ENCODE measurements at places on chromosomes 1 and 21. TPM values are rescaled to one million over a fixed set of nuclear protein-coding genes. Genes with fewer than 3 reads are reported as not detected.

ACBD3 gene
- 71.0 TPM for total RNA-seq

DNA sequence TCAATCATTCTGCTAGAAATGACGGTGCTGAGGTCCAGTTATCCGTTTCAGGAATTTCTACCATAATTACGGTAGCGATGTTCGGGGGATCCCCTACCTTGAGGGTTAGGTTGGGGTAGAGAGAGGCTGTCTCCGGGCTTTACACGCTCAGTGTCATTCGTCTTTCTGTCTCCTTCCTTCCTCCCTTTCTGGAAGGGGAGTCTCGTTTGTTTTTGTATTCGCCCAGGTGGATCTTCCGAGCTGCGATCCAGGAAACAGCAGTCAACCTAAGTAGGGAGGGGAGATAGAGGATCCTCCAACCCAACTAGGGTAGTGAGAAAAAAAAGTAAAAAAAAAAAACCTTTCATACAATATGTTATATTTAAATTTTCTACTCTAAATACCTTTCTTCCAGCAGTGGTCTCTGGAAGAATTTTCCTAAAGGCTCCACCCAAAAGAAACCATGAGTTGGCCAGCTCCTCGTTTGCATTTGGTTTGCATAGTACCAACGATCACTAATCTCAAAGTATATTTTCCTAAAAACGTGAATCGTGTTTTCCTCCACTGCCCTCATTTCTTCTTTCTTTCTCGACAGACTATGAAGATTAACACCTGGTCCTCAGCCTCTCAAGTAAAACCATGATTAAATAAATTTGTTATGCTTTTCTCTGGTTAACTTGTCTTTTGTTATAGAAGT, 611 bp upstream of the PIK3C2B start:
- peak; percentile 28 for DNase-seq

GRCh38 chr1:172356620-172357019, 63.9 kb upstream of the C1orf105 start:
- DNase-seq, result peak; percentile 96

REN gene
- total RNA-seq, result not detected

DNA sequence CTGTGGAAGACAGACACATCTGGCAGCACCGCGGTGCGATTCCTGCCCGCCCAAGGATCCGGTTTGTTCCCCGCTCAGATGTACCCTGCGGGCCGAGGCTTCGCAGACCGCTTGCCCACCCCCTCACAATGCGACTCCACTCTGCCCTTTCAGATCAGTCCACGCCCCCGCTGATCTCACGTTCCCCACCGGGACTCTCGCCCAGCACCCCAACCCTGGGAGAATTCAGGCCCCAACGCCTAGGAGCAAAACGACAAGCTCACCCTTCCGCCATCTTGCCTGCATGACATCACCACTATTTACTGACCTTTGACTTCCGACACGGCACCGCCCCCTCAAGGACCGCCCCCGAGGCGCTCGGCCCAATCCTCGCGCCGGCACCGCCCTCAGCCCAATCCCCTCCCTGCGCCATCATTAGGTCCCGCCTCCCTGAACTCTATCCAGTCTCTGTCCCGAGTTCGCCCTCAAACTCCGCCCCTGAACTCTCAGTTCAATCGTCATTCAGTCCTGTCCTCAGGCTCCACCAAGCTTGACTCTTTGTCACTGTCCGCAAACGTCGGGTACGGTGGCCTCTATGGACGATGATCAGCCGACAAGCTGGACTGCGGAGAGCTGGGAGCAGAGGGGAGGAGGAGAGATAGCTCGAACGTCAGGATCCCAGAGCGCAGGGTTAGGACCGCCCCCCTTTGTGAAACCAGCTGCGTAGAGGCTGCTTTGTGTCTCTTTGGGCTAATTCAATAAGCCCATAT, at the start of gene BSDC1:
TSS of gene BSDC1 (minus strand) at position 301 of the 749 bp plus-strand sequence. CDS start at position 274, 27 bp downstream.
- DNase-seq, result peak; percentile 92

GRCh38 chr1:18118078-18118477, 10.5 kb downstream of the IGSF21 start:
- no peak for DNase-seq

GRCh38 chr1:172824209-172824608, 165.3 kb downstream of the FASLG start:
- DNase-seq, result no peak

- no peak for DNase-seq
These were observed 123.9 kb upstream of the GRIK3 start for GRCh38 chr1:37158113-37158749.

RNF186 gene
- not detected for total RNA-seq

DNA sequence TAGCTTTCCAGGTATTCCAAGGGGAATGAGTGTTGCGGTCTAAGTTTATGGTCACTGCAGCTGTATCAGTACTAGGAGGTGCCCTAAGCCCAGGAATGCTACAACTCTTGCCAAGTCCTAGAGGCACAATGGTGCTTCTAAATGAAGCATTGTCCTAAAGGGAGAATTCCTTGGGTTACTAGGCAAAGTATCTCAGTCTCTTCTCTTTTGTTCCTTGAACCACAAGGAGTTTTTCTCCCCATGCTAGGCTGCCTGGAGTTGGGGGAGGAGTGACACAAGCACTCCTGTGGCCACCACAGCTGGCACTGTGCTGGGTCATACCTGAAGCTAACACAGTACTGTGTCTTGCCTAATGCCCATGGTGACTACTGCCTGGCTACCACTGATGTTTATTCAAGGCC, 50.7 kb downstream of the KMO start:
- no peak for DNase-seq

DNA sequence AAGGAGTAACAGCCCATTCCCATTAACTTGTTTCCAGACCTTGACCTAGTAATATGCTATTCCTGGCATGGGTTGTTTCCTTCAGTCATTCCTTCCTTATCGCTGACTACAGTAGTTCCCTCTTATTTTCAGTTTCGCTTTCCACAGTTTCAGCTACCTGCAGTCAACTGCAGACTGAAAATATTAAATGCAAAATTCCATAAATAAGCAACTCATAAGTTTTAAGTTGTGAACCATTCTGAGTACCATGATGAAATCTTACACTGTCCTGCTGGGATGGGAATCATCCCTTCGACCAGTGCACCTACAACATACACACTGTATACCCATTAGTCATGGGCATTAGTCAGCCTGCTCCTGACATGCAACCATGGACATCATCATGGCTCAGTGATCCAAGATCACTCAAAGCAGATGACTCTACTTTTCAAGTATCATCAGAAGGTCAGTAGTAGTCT, 66.7 kb downstream of the CCDC30 start:
- DNase-seq, result peak; percentile 24

PCSK9 gene
- total RNA-seq, result not detected

GRCh38 chr1:44945967-44946366, 40.4 kb downstream of the EIF2B3 start:
- no peak for DNase-seq

KRTAP13-3 gene
- total RNA-seq, result not detected

LRRC7 gene
- total RNA-seq, result 0.28 TPM

SEC16B gene
- 0.19 TPM for total RNA-seq

DNA sequence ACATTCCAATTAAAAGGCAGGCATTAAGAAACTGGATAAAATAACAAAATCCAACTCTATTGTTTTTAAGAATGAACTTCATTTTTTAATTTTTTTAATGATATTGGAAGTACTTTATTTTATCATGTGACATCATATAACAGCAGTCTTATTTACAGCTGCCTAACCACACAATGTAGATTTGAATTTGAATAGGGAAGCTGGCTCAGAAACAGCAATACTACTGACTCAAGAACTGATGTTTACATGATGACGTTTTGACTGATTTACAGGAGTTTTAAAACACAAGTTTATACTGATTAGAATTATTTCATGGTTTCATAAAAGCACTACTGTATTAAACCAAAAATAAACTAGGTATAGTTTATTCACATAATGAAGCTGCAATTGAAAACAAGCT, 348.7 kb upstream of the NR5A2 start:
- DNase-seq, result no peak

- DNase-seq, result no peak
These were observed 62.6 kb upstream of the FAM20B start for GRCh38 chr1:178962853-178963711.

DNA sequence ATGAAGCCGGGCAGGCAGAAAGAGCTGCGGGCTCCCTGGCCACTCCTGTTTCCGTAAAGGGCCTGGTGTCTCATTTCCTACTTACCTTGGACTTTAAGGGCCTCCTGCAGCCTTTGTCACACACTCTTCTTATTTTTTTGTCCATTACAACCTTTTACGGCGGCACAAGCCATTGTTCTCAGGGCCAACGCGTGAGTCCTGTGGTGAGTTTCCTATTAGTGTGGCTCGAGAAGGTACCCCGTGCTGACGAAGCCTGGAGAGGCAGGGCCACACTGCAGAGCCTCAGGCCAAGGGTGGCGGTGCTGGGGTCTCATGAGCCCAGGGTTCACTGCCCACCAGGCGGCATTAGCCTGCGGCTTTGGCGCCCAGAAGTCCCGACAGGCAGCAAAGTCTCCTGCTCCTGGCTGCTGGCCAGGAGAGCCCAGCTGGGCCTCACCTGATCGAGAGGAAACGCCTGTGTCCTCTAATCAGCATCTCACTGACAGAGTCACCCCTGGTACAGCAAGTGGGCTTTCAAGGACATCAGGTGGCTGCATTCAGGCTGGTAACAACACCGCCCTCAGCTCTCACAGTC, 62.0 kb downstream of the SIK1 start:
- DNase-seq, result no peak

DNA sequence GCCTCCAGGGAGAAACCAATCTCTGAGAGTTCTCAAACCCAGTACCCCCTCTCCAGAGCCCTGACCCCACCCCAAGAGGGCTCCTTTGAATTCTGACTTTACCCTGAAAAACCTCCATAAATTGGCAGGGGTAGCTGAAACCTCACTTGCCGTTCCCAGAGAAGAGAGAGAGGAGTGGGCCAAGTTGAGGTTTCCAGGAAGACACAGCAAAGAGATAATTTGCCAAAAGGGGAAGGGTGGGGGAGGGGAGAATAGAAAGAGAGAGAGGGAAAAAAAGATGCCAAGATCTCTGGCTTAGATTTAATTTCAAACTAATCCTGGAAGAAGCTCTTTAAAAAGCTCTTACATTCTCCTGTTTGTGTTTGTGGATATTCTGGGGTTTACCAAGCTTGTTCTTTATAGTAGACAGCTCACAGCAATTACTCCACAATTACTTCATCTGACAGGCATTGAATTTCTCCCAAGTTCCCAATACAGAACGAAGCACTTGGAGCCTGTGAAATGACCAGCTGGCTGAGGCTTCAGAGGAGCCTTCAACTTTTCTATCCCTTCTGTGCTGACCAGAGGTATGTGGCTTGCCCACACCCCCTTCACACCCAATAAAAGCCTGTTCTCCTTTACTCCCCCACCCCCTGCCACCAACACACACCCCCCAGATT, 1.1 kb upstream of the GRHL3 start:
- no peak for DNase-seq

- peak; percentile 34 for DNase-seq
These were observed 34.2 kb upstream of the COX20 start for GRCh38 chr1:244801246-244801645.

- DNase-seq, result no peak
These were observed 14.1 kb downstream of the HUNK start for GRCh38 chr21:31886915-31887314.

- DNase-seq, result no peak
These were observed 97.4 kb upstream of the BMP8A start for GRCh38 chr1:39394059-39394458.

DNA sequence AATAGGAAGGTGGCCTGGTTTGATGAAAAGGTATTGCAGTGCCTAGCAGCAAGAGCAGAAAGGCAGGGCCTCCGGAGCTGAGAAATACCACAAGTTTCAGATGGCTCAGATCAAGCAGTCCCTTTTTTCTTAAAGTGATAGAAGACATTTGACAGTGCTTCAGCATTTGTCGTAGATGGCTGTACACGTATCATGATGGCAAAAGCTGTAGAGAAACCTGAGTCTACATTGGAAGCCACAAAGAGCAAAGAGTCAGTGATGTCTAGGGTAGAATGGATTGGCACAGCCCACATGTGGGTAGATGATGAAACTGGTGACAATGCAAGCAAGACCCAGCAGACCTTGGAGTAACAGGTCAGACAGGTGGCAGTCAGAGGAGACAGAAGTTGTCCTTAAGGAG, 101.3 kb upstream of the ARTN start:
- DNase-seq, result no peak

- no peak for DNase-seq
These were observed 22.1 kb upstream of the IFNAR2 start for GRCh38 chr21:33207449-33208149.

DNA sequence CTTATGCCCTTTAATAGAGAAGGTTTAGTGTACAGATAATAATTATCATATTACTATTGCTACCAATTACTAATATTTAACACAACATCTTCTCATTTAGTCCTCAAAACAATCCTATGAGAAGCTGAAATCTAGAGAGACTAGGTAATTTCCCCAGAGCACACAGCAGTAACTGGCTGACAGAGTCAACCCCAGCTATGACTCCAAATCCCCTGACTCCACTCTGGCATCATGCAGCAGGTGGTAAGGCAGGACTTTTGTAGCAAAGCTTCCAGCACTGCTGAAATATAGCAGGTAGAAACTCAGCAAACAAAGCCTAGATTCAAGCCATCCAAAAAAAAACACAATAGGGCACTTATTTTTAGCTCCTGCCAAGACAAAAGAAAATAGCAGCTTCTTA, 79.3 kb upstream of the RGS2 start:
- DNase-seq, result no peak

CHODL gene
- 0.12 TPM for total RNA-seq

GRCh38 chr1:47865881-47866535, 131.2 kb downstream of the TRABD2B start:
- no peak for DNase-seq

AUNIP gene
- total RNA-seq, result 4.8 TPM

- peak; percentile 82 for DNase-seq
These were observed 84.1 kb upstream of the ZNF326 start for GRCh38 chr1:89910780-89911179.

- DNase-seq, result peak; percentile 63
These were observed 14.0 kb downstream of the NES start for GRCh38 chr1:156663178-156663577.

GRCh38 chr1:213512316-213512715, 461.3 kb downstream of the RPS6KC1 start:
- no peak for DNase-seq

WNT4 gene
- 0.03 TPM for total RNA-seq

RPAP2 gene
- total RNA-seq, result 19.1 TPM

- no peak for DNase-seq
These were observed 18.2 kb downstream of the CD34 start for GRCh38 chr1:207892764-207893163.

KRTAP13-1 gene
- total RNA-seq, result not detected

DNA sequence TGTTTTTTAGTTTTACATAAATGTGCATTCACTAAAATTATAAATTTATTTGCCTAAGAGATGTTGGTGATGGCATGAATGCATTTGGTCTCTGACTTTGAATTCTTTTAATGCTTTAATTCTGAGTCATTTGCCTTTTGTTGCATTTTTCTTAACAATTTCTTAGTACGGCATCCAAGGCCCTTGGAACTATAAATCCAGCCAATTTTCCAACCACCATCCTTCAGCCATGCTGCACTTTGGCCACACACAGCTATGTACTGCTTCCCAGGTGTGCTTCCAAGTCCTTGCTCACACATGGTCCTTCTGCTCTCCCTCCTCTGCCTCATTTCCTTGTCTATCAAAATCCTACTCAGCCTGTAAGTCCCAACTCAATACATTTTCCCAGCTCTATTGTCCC, 161.0 kb downstream of the DHRS3 start:
- peak; percentile 62 for DNase-seq

GRCh38 chr1:179089827-179090482, 8.1 kb downstream of the TOR3A start:
- DNase-seq, result no peak

GRCh38 chr1:44696789-44697345, 22.4 kb downstream of the ARMH1 start:
- no peak for DNase-seq
